ENCODE measurements at places on chromosomes 1 and 21.

GRCh38 chr1:153957744-153958110 lies 685 bp downstream of the CRTC2 start:
- DNase-seq: no peak

- no peak for DNase-seq
Observed at GRCh38 chr1:162996261-162996660, 72.9 kb upstream of the RGS4 start.

DNA sequence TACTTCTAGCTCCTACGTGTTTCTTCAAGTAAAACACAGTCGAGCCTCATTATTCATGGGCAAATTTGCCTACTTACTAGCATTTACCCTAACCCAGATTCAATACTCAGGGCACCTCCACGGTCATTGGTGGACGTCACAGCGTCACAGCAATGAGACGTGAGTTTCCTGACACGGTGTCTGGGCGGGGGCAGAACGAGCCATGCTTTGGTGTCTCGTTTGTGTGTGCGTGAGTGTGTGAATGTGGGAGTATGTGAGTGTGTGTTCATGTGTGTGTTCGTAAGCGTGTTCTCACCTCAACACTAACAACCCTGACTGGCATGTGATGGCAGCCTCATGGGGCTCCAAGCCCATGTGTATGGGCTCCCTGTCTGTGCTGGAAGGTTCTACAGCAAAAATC lies 17.5 kb upstream of the COL18A1 start:
- no peak for DNase-seq

DNA sequence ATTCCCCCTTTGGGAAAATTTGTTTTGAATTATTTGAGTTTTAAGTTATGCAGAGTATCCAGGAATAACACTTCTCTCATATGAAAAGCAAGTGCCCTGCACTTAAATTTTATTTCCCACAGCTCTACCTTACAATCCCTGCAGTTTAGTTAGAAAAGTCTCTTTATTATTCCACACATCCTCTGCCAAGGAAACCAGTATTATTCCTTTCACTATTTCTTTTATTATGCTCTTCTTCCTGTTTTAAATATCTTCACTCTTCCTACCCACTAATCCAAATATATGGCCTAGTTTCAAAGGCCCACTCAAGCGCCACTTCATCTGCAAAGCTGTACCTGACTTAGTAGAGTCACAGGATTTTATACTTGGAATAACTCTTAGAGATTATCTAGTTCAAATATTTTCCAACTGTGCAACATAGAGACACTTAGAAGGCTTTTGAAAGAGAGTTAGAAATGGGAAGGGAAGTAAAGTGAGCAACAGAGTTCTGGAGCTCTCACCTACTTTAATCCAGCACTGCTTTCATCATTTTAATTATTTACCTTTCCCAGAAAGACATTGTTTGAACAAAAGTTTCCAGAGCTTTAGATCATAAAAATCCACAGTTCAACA lies 97.2 kb upstream of the LYPLAL1 start:
- DNase-seq: no peak

GRCh38 chr21:16088056-16088455 lies 358.3 kb downstream of the USP25 start:
- no peak for DNase-seq

- no peak for DNase-seq
Observed at GRCh38 chr21:33403786-33404585, 773 bp downstream of the IFNGR2 start.

DNA sequence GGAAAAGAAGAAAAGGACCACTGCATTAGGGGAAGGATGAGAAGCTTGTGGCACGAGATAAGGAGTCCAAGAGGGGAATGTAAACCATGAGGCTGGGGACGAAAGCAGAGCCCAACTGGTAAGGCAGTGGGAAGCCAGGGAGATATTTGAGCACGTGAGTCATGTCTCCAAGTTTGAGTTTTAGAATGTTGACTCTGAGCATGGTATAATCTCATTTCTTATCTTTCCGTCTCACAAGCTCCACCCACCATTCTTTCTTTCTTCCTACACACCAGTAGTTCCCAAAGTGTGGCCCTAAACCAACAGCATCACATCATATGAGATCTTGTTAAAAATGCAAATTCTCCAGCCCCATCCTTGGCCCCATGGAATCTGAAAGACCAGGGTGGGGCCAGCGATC lies 145.3 kb downstream of the PLPP3 start:
- no peak for DNase-seq

DNA sequence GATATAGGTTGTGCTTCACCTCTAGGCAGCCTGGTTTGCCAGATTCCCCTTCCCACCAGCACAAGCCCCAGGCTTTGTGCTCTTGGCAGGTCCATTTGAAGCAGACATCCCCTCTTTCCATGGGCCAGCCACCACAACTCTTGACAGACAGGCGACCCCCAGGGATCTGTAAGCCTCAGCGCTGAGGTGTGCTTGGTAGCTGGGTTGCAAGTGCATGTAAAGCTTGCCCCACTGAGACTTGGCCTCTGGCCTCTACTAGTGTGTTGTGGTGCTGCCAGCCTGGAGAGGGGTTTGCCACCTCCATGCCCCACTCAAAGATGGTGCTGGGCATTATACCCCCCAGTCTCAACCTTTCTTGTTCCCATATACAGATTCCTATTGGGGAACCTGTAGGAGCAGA lies 103.9 kb downstream of the HMCN1 start:
- DNase-seq: no peak

DNA sequence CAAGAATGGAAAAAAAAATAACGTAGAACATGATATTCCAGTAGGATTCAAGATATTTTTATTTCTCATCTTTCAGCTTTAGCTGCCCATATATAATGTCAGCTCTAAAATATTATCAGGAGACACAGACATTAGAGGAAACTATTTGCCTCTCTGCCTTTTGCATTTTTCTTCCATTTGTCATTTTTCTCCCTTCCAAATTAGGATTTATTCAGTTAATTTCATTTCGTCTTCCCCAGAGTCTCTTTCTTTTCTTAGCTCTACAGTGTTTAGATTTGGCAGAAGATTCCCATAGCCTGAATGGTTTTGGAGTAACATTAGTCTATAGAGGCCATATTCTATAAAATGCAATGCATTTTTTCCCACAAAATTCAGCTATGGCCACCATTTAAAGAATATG lies 5.1 kb upstream of the ENAH start:
- DNase-seq: no peak

All from activated CD8-positive, alpha-beta memory T cell treated with anti-CD3 and anti-CD28 coated beads for 48 hours (primary cell).